ENCODE measurements at places on chromosomes 1 and 21.

DNA sequence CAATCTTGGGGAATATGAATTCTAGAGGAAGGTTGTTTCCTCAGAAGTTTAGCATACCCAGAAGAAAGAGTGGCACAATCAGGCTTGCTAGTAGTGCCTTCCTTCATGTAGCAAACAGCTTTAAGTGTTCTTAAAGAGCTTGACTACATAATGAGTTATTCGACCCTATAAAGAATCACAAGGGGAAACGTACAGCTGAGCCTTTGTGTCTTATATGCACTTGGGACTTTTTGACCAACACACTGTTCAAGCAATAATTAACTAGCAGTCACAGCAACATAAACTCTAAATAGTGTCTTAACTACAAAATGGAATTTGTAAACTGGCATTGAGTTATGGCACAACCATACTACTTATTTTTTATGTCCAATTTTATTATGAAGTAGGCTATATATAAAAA lies 86.1 kb downstream of the TTLL7 start:
- DNase-seq = no peak

- no peak for DNase-seq
These were observed 13.5 kb upstream of the OR2G2 start for GRCh38 chr1:247574664-247575063.

- no peak for DNase-seq
These were observed 254.0 kb upstream of the RUNX1 start for GRCh38 chr21:35303085-35303484.

DNA sequence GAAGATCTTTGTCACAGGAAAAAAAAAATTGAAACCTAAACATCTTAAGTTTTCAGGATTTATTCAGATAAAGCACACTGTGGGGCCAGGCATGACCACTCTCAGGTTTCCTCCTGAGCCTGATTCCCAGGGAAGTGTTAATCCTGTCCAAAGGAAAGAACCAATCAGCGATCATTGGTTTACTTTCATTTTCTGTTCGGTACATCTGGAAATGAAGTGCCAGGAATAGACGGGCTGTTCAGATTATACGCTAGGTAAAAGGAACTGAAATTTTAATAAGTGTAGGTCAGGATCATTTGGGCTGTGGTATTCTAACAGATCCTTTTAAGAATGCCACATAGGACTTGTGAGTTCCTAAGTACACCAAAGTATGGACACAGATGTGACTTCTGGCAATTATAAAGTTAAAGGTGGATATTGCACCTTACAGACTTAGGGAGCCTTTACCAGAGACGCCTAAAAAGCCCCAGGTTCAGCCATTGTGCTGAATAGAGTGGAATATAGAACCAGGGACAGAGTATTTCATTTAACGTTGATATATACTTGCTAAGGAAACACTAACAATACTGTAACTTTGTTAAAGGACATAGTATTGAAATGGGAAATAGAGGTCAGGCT lies 9.3 kb upstream of the CACYBP start:
- DNase-seq = no peak

DNA sequence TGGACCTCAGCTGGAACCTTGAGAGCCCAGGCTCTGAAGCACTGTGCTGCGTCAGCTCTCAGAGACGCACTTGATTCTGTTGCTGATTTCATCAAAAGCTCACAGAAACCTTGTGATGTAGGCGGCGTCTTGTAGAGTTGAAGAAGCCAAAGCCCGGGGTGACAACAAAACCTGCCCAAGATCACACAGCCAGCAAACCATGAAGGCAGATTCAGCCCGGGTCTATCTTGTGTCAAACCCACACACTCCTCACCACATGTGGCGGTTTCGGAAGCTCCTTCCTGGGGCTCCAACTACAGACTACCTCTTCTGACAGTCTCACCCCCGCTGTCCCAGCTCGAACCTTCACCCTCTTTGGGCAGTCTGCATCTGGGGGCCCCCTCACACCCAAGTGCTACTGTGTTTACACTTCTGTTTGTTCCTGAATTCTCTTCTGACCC lies 50.4 kb downstream of the TENT5C start:
- DNase-seq = no peak

- no peak for DNase-seq
These were observed 16.4 kb downstream of the KCNA10 start for GRCh38 chr1:110502402-110503151.

GRCh38 chr1:203526130-203526529 lies 32.2 kb downstream of the OPTC start:
- no peak for DNase-seq

GRCh38 chr1:27058966-27059669 lies 46.5 kb upstream of the TENT5B start:
- no peak for DNase-seq

DNA sequence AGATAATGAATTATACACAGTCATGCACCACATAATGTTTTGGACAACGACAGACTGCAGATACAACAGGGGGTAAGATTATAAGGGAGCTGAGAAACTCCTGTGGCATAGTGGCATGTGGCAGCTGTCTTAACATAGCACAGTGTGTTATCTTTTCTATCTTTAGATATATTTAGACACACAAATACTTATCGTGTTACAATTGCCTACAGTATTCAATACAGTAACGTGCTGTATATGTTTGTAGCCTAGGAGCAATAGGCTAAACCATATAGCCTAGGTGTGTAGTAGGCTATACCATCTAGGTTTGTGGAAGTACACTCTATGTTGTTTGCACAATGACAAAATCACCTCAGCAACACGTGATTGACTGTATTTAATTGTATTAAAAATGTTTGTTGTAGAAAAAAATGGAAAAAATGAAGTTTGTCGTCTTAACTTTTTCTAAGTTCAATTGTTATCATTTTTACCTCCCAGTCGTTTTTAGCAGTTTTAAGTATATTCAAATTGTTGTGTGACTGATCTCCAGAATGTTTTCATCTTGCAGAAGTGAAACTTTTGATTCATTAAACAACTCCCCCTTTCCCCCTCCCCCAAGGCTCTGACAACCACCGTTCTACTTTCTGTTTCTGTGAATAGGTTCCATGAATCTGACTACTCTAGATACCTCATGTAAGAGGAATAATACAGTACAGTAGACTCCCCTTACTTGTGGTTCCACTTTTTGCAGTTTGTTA lies 351.0 kb upstream of the B3GALT2 start:
- DNase-seq = no peak

DNA sequence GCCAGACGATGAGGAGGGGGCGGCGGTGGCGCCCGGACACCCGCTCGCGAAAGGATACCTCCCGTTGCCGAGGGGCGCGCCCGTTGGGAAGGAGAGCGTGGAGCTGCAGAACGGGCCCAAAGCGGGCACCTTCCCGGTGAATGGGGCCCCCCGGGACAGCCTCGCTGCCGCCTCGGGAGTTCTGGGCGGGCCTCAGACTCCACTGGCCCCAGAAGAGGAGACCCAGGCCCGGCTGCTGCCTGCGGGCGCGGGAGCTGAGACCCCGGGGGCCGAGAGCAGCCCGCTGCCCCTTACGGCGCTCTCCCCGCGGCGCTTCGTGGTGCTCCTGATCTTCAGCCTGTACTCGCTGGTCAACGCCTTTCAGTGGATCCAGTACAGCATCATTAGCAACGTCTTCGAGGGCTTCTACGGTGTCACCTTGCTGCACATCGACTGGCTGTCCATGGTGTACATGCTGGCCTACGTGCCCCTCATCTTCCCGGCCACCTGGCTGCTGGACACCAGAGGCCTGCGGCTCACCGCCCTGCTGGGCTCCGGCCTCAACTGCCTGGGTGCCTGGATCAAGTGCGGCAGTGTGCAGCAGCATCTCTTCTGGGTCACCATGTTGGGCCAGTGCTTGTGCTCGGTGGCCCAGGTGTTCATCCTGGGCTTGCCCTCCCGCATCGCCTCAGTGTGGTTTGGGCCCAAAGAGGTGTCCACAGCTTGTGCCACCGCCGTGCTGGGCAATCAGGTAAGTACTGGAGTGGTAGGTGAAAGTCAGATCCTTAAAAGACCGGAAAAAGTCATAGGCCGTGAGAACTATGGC lies 588 bp downstream of the FLVCR1 start:
- no peak for DNase-seq

DNA sequence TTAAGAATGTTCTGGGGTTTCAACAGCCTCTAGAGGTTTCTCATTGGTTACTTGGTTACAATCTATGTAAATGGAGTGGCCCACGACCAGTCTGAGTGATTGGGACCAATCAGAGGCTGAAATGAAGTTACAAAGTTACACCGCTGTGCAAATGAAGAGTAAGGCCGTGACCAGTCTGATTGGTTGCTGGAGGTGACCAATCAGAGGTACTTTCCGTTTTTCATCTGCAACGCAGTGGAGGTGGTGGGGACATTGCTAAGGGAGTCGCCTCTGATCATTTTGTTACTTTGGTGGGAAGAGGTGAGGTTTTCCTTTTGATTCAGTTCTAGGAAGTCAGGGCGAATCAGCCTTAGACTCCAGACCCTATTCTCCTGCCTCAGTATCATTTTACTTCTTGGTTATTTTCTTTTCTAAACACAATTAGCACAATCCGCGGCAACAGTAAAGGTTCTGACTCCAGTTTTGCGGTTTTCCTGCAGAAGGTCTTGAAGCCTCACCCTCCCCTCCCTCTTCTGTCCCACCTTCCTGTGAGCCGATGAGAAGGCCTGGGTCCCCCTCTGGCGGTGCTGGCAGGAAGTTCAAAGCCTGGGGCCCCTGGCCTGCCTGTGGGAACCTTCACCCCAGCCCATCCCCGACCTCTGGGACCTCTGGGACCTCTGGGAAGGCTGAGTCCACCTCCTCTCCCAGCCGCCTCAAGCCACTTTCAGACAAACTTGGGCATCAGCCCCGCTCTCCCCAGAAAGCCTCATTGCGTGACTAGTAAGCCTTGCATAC lies 38.7 kb upstream of the TTC34 start:
- no peak for DNase-seq

GRCh38 chr1:89351597-89352311 lies 12.1 kb upstream of the GBP6 start:
- no peak for DNase-seq

DNA sequence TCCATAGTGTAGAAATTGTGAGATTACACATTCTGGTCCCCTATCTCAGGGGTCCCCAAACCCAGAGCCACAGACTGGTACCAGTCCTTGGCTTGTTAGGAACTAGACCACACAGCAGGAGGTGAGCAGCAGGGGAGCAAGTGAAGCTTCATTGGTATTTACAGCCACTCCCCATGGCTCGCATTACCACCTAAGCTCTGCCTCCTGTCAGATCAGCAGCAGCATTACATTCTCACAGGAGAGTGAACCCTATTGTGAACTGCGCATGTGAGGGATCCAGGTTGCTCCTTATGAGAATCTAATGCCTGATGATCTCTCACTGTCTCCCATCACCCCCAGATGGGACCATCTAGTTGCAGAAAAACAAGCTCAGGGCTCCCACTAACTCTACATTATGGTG lies 229.7 kb upstream of the IRF2BP2 start:
- DNase-seq = peak; percentile 36

DNA sequence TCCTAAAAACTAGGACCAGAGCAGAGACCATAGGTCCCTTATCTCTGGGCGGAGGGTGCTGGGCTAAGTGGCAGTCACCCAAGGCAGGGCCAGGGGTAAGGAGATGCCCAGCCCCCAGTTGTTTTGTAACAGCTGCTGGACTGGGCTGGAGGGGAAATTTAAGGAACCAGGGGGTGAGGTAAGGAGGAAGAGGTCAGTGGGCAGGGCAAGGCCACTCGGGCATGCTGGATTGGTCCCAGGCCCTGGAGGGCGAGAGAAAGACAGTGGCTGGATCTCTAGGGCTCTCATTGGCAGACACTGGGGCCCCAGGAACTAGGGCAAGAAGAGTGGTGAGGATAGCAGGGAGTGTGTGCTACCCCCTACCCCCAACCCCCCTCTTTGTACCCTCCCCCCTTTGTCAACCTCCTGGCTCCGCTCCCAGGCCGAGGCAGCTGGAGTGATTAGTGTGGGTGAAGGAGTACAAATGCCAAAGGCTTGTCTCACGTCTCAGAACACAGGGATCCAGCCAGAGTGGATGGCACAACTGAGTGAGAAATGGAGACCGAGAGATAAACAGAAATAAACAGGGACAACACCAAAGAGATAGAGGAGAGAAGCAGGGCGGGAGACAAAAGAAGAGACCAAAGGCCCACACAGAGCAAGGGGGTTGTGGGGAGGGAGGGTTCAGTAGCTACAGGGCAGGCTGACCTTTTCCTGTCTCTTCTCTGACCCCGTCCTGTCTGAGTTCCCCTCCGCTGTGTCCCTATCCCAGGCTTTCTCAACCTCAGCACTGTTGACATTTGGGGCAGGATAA lies 20.5 kb upstream of the THRAP3 start:
- peak; percentile 78 for DNase-seq

GRCh38 chr1:60156371-60156770 lies 82.8 kb upstream of the C1orf87 start:
- no peak for DNase-seq

GRCh38 chr1:111992476-111992875 lies 3.0 kb upstream of the KCND3 start:
- no peak for DNase-seq

- no peak for DNase-seq
These were observed 139.8 kb upstream of the CHODL start for GRCh38 chr21:18104802-18105201.

GRCh38 chr1:230750576-230750975 lies 3.4 kb downstream of the CAPN9 start:
- no peak for DNase-seq

- DNase-seq = no peak
These were observed 25.6 kb downstream of the TOMM20 start for GRCh38 chr1:235102993-235103411.

- no peak for DNase-seq
These were observed 48.1 kb downstream of the AHDC1 start for GRCh38 chr1:27555700-27556424.

Data from right atrium auricular region (tissue), 2 donors.